ENCODE measurements at places on chromosomes 2 and 18.

DNA sequence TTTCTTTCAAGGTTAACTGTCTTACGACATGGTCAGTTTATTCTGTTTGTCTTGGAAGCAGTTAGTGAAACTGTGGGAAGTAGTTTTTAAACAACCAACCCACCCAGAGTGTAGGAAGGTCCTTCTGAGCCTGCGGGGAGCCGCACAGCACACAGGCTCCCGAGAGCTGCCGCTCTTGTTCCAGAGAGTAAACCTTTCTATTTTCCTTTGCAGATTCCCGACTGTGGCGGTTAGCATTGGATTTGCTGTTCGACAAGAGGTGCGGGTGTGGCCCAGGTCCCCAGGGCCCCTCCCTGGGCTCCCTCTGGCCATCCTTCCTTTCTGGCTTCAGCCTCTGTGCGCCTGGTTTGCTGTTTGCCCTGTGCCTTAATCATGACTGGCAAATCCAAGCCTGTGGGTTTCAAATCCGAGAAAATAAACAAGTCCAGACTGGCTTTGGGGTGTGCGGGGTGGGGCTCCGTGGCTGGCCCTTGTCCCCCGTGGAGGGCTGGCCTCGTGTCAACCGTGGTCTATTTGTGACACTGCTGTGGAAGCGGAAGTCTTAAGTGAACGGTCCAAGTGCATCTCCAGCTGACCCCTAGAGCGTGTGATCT is 30.7 kb downstream of the IMPA2 start:
- DNase-seq, result no peak

GRCh38 chr2:29613067-29613466 is 308.3 kb downstream of the ALK start:
- DNase-seq, result no peak

DNA sequence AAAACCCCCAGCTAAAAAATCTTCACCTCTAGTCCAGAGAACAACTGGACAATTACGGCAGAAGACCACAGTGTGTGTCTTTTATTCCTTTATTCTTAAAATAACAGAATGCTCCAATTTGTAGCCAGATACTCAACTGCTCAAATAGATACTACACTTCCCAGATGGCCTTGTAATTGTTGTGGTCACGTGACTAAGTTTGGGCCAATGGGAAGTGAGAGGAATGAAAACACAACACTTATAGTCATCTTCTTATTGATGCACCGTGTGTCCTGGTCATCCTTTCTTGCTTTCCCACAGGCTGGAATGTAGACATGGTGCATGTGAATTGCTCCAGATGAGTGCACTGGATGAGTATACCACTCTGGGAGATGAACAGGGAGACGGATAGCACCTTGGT is 145.1 kb downstream of the CDC42EP3 start:
- DNase-seq, result no peak

DNA sequence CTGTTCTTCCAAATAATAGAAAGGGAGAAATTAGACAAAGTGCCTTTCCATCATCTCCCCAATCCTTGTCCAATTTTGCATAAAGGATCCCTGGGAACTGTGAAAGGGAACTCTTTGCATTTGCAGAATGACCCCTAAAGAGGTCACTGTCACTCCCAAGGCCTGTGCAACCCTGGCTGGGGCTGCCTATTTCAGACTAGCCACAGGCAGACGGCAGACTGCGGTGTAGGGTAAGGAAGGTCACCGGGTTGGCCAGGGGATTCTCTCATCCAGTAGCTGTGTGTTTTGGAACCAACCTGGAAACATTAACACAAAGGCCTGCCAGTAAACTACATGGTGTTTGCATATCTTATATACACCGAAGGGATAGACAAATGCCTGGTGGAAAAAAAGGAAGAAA is 818.7 kb downstream of the BCL11A start:
- no peak for DNase-seq

DNA sequence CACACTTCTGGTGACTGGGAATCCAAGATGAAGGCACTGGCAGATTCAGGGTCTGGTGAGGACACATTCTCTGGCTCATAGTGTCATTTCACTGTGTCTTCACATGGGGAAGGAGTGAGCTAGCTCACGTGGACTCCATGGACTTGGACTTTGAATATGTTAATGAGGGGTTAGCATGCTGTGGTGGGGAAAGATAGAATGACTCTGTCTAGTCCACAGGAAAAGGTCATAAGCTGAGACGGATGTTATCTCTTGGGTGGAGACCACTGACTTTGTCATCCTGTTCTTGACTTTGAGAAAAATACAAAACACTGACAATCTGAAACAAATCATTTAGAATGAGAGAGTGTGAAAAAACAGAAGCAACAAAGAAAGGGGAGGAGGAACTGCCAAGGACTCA is 145.9 kb downstream of the PIK3C3 start:
- no peak for DNase-seq

DNA sequence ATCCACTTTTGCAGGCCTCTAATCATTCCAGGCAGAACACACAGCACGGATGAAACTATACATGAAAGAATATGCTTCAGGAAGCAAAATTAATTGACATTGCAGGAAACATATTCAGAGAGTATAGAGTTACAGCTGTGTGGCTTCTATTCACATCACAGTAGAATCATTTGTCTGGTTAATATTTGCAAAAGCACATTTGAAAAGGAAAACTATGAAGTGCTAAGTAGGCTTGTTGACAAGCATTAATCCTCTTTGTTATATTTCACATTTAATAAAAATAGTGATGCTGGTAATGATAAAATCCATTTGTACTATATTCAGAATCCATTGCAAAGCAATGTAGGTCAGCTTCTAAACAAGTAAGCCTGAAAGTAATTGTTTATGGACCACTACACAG is 32.2 kb upstream of the PIK3C3 start:
- no peak for DNase-seq

- DNase-seq, result no peak
Observed at GRCh38 chr2:84904717-84905174, 710 bp upstream of the TMSB10 start.

DNA sequence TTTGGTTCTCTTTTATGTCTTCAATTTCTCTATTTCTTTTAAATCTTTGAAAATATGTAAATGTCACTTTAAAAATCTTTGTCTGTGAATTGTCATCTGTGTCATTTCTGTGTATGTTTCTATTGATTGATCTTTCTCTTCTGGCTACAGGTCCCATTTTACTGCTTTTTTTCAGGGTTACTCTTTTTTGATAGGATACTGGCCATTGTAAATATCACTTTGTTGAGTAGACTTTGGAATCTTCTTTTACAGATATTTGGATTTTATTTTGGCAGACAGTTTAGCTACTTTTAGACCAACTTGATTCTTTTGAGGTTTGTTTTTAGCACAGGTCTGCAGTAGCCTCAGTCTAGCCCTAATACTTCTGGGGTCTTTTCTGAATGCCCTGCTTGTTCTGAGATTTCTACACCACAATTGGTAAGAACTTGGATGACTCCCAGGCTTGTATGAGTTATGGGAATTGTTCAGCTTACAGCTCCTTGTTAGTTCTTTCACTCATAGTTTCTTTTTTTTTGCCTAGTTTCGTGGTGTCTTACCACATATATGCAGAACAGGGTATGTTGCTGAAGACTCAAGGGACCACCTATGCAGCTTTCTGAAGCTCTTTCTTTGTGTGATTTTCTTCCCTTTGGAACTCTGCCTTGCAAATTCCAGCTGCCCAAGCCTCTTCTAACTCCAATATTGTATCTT is 122.2 kb downstream of the QPCT start:
- no peak for DNase-seq

GRCh38 chr2:230783101-230783500 is 70.5 kb downstream of the CAB39 start:
- DNase-seq, result no peak

DNA sequence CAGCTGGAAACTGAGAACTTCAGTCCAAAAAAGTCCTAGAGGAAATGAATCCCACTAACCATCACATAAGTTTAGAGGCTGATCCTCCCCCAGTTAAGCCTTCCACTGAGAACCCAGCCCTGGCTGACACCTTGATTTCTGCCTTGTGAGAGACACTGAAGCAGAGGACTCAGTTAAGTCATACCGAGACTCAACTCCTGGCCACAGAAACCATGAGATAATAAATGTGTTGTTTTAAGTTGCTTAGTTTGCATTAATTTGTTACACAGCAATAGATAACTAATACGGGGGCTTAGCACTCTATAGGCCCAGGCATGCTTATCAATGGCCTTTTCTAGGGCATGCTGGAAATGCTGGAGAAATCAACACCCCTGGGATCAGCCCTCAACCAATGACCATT is 3.4 kb upstream of the ADD2 start:
- DNase-seq, result no peak

DNA sequence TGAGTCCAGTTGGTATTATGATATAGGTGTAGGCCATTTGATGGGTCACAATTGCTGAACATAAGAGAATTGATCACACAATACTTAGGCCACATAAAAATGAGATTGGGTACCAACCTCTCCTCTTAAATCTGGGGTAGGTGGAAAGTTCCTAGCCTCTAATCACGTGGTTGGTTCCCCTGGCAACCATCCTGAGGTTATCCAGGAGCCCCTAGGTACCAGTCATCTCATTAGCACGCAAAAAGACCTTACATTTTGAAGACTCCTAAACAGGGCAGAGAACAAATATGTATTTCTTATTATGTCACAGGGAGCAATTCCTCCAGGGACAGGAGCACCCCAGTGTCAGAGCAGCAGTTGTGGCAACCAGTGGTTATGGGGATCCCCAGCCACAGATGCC is 12.7 kb upstream of the SELENOI start:
- DNase-seq, result no peak

GRCh38 chr2:11738589-11739436 is 7.6 kb upstream of the LPIN1 start:
- no peak for DNase-seq

DNA sequence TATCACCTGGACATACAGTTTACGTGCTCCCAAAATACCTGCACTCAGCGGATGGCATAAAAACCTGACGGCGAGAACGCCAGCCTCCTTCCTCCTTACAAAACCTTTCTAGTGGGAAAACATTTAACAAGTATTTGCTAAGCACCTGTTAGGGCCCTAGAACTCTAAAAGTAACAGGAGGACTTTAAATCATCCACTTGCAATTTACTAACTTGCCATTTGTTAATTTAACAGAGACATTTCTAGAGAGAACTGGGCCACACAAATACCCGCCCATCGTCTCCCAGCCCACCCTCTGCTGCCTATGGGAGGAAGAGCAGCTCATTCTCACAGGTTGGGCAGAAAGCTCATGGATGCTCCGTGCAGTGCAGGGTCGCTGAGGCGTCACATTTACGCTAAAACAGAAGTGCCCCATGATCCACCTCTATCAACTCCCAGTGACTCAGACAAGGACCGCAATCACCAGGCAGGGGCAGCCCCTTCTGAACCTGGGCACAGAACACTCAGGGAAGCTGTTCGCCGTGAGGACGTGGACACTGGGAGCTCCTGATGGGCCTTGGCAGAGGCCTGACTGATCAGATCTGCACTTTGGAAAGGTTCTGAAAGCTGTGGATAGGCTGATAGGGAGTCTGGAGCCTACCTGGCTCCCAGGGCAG is 106.9 kb downstream of the HDAC4 start:
- DNase-seq, result no peak

- DNase-seq, result no peak
Observed at GRCh38 chr2:70906439-70907005, 29.2 kb upstream of the ATP6V1B1 start.

GRCh38 chr2:132757676-132758075 is 87.7 kb upstream of the LYPD1 start:
- DNase-seq, result no peak

GRCh38 chr18:8283891-8284585 is 325.2 kb upstream of the RAB12 start:
- no peak for DNase-seq

GRCh38 chr2:60068755-60069154 is 484.7 kb downstream of the BCL11A start:
- no peak for DNase-seq

DNA sequence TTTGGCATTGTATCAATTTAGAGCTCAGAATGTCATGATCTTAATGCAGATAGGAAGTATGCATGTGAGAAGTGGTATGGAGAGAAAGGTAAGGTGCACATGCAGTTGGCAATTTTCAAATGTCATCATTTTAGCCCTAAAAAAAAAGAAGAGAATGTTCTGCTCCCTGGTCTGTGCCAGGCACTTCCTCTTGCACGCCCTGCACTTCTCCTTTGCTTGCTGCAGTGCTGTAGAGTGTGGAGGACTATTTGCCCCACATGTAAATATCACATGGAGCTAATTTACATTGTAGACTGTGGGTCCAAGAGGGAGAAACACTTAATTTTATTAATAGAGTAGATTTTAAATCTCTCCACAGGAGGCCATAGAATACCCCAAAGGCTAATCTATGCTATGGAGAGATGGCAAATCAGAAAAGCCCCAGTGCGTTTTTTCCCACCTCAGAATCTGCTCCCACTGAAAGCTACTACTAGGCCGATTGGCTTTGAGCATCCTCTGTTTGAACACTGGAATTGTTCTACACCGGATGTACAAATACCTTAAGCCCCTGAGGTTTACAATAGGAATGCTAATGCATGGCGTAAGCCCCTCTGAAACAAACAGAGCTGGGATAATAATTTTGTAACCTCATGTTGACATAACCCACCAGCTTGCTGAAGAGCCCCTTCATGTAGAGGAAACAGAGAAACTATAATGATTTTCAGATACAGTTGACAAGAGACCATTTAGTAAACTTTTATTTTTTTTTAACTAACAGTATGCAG is 137.2 kb upstream of the KLHL14 start:
- no peak for DNase-seq

DNA sequence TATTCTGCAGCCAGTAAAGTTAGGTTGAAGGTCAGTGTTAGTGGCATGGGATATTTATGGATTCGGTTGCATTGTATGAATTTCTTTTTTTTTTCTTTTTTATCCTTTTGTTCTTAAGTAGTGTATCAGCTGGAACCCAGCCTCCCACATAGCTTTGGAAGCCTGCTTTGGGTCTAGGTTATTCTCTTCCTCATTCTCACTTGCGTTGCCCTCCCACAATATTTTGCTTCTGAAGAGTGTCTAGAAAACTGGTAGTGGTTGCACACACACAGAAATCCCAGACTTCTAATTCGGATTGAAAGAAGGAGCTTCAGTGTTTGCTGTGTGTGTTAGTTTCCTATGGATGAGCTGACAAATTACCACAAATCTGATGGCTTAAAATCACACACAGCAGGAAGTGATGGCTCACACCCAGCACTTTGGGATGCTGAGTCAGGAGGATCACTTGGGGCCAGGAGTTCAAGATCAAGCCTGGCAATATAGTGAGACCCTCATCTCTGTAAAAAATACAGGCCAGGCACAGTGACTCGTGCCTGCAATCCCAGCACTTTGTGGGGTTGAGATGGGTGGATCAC is 104.8 kb downstream of the ARL4C start:
- no peak for DNase-seq

DNA sequence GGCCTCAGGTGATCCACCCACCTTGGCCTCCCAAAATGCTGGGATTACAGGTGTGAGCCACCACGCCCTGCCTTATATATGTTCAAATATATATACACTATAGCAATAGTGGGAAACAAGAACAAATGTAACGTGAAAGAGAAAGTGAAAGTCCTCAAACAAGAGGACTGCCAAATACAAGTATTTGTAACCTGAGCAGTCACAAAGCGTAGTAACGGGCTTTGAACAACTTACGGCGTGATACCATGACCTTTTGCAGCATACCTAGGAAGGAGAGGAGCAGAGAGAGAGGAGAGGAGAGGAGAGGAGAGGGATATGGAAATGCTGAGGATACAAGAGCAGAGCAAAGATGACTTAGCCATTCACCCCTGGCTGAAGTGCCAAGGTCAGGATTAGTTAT is 113.8 kb upstream of the RGPD4 start:
- DNase-seq, result no peak

- DNase-seq, result no peak
Observed at GRCh38 chr2:158043181-158043948, 58.3 kb upstream of the UPP2 start.

- DNase-seq, result no peak
Observed at GRCh38 chr2:178195390-178196166, 1.3 kb downstream of the OSBPL6 start.
